ENCODE measurements at places on chromosomes 11 and 22. TPM values are rescaled to one million over a fixed set of nuclear protein-coding genes. Genes with fewer than 3 reads are reported as not detected.

GRCh38 chr22:50545522-50546325 is at the start of gene KLHDC7B:
TSS of gene KLHDC7B (plus strand) at chr22:50545899. CDS start at chr22:50546244, 345 bp downstream.
- H3K4me3 ChIP-seq: peak within 1 kb of the TSS; percentile 63
- H3K27ac ChIP-seq: peak within 1 kb of the TSS; percentile 83
- peaks cover 52% of the 10 kb centered on the region for H3K4me1 ChIP-seq
- DNase-seq: no peak
- H3K36me3 ChIP-seq: no peaks in the 10 kb centered on the region

DNA sequence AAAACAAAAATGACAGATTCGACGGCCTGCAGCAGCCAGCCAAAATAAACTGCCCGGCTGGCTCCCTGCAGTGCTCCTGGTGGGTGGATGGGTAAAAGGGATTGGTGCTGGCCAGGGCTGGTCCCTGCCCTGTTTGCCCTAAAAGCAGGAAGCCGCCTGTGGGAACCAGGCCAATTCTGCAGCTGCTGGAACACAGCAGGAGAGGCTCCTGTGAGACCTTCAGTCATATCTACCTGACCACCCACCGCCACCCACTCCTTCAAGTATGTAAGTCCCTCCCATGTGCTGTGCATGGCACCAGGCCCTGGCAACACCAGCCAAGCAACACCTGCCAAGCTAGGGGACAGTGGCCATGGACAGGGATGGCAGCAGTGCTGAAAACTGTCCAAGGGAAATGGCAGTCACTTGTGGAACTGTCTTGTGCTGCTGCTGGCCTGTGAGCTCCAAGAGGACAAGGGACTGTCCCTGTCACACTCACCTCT is 48.7 kb upstream of the ARFGAP3 start:
- H3K27me3 ChIP-seq: no peaks in the 10 kb centered on the region
- H3K4me3 ChIP-seq: no peak overlapping the region
- no peaks in the 10 kb centered on the region for H3K4me1 ChIP-seq

Gene RIMBP3B
- not detected for polyA plus RNA-seq

DNA sequence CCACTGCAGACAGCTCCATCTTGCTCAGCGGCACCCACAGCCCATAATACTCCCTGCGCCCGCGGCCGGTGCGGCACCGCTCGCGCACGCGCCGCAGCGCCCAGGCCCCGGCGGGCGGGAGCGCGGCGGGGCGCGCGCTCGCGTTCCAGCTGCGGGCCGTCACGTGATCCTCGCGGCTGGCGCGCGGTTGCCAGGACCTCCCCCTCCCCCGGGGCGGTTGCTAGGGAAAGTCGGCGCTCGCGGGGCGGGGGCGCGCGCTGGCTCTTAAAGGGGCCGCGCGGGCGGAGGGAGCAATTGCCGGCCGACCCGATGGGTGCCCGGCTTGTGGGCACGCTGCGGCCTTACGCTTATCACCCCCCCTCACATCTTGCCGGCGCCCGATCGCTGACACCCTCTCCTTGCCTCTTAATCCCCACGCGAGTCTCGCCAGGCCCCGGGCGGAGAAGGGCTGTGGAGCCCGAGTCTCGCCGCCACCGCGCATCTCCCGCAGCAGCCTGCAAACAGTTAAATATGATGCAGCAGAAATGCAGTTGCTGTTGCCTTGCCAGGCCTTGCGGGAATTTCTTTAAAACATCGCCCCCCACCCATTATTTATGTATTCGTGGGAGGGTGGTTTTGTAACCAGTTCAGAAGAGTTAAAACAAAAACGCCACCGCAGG is at the start of gene CBX6:
Gene CBX6, minus strand, starts transcription at position 45 of the 659 bp plus-strand sequence. Its CDS starts 26 bp downstream, at position 19.
- DNase-seq: peak; percentile 94
- peaks cover 10% of the 10 kb centered on the region for H3K36me3 ChIP-seq
